ENCODE measurements at places on chromosomes 12 and 14.

DNA sequence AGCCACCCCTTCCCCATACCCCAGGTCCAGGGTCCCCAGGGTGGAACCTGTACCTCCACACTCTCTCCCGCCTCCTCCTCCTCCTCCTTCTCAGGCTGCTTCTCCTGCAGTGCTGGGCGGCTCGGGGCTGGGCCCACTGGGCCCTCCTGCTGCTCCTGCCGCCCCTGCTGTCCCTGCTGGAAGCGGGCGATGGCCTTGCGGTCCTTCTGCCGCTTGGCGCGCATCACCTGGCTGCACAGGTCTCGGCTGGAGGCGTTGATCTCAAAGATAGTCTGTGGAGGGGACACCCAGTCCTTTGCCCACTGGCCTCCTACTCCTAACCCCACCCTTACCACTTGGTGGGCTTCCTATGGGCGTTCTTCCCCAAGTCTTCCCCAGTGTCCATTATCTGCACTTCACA is 14.5 kb downstream of the CFAP73 start:
- DNase-seq = no peak

DNA sequence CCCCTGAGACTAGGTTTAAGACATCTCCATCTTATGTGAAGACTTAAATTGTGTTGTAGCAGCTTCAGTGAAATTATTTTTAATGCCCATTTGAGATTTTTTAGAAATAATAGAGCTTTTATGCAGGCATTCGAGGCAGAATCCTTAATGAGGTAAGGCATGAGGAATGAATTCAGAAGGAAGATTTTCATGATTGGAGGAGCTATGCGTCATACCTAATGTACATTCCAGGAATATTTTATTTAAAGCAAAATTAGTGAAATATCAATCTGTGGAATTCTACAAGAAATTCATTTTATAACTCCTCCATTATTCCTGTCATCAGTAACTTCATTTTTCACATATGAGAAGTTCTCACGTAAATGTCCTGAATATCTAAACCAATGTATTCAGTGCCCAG is 36.0 kb upstream of the GARIN6 start:
- no peak for DNase-seq

DNA sequence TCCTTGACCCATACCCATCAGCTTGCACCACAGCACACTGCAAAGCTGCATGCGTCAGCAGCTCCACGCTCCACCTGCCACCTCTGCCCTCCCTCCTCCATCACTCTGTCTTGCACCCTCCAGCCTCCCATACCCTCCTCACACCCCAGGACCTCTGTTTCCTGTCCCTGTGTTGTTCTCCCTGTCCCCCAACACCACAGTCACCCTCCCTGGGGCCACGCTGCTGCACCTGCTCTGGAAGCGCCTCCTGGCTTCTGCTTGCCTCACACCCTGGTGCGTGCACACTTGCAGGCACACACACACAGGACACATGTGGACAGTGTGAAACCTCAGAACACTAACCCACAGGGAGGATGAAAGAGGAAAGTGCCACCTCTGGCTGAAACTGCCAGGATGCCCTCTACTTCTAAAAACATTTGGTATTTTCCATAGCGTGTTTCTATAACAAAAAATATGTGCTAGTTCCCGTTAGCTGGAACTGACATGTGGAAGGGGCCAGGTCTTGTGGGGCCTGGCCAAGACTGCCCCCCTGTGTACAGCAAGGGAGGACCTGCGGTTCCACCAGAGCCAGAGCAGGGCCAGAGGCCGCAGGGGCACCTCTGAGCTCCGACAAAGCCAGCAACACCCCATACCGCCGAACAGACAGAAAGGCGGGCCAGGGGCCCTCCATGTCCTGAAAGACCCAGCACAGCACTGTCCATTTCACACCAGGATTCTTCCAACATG is 10.0 kb downstream of the BRF1 start:
- no peak for DNase-seq

DNA sequence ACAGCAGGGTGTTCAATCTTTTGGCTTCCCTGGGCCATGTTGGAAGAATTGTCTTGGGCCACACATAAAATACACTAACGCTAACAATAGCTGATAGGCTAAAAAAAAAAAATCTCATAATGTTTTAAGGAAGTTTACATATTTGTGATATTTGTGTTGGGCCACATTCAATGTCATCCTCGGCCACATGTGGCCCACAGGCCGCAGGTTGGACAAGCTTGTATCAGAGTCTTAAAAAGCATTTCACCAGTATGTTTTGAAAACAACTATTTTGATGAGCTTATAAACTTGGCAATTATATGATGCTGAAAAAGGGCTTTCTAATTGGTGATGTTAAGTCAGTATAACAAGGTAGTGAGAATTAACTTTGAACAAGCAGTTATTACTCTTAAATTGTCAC is 78.9 kb downstream of the PIK3C2G start:
- no peak for DNase-seq

- no peak for DNase-seq
These were observed 409.6 kb downstream of the APAF1 start for GRCh38 chr12:99054601-99055128.

- no peak for DNase-seq
These were observed 753 bp downstream of the ACRBP start for GRCh38 chr12:6646276-6647082.

DNA sequence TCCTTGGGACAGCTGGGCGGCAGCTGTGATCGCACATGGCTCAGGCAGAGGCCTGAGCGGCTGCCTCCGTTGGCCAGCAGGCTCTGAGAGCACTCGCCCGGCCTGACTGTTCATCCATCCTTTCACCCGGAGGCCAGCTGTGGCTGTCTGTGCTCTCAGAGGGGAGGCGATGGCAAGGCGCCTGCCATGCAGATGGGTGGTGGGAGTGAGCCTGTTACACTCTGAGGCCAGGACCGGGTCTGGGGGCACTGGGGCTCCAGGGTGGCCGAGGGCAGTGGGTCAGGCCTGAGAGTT is 292.3 kb downstream of the TMEM121 start:
- no peak for DNase-seq

DNA sequence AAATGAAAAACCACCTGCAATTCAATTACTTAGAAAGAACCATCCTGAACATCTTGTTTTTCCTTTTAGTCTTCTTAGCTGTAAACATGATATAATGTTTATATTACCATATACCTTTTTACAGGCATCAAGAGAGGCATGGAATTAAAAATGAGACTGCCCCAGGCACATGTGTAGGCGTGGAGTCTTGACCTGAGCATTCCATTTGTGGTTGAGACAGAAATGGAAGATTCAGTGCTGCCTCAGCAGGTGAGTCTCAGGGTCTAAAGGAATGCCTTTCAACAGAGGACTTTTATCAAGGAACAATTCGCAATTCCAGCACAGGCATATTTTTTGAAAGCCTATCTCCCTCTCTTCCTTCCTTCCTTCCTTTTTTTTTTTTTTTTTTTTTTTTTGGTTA is 8.0 kb upstream of the NANOGNB start:
- DNase-seq = no peak

- no peak for DNase-seq
These were observed 1.4 kb downstream of the ETNK1 start for GRCh38 chr12:22626406-22626805.

DNA sequence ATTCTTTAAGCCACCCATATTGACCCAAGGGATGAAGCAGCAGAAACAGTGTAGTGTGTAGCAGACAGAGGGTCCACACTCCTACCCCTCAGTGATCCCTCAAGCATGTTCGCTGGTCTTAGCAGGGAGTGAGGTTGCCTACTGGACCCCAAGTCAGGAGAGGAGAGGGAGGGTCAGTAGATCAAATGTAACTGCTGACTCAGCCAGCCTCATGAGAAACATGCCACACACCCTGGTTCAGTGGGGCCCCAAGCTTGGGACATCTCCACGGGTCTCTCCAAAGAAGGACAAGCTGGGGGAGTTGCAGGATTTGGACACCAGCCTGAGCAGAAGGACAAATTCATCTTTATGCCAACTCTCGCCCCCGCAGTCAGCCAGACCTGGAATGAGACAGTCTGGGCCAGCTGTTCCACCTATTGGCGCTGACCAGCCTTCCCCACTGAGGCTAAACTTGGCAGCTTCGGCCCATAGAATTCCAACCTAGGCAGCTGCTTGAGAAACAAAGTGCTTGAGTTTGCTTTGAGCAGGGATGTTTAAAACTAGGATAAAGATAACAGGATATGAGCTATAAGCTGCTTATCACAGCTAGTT is 66.0 kb upstream of the ACTN1 start:
- DNase-seq = no peak

DNA sequence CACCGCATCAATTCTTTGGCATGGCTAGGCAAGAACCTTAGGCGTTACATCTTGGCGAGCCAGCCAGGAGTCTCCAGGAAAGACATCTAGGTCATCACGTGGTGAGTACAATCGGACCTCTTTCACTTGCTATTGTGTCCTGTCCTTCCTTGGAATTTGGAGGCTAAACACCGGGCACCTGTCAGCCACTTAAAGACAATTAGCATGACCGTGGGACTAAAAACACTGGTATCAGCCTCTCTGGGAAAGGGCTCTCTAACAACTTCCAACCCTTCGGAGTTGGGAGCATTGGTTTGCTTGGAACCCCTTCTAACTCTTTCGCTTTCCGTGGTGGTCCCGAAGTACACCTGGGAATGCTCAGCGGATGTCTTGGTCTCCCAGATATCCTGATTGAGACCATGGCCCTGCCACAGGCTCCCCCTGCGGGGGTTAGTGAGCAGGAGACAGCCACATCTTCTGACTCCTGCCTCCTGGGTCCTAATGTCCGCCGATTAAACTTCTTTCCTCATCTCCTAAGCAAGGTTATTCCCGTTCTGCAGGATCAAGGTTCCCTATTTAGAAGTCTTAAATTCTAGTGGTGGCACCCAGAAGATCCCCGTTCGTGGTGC is 971.7 kb downstream of the FSCB start:
- no peak for DNase-seq

- no peak for DNase-seq
These were observed 35.3 kb downstream of the VWF start for GRCh38 chr12:6088921-6089747.

GRCh38 chr12:93483151-93483807 is 16.0 kb downstream of the MRPL42 start:
- DNase-seq = no peak

DNA sequence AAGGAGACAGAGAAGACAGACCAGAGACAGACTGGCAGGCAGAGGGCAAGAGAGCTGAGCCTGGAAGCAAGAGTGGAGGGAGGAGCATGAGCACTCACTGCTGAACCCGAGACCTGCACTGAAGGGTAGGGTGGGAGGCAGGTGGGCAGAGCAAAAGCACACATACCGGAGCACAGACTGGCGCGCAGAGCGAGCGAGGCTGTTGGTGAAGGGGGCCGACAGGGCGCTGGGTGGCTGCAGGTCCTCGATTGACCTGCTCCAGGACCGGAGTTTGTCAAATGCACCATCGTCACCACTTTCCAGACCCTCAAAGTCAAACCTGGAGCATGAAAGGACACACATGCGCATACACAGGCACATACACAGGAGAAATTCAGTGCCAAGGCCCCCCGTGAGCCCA is 34.9 kb downstream of the PRPF40B start:
- no peak for DNase-seq

DNA sequence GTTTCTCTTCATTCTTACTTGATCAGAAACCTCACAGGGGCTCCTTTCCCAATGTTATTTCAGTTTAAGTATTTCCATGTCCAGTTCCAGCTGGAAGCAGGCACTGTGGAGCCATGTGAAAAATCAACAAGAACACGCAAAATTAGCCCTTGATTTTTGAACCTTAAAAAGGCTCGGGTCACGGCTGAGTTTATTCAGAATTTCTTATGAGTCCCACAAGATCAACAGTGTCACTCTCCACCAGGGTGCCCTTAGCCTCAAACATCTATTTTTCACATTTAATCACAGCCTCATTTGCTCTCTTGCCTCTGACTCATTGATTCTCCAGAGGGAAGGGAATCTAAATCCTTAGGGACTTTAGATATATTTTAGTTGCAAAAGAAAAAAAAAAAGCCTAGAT is 157.7 kb upstream of the AVPR1A start:
- DNase-seq = no peak

GRCh38 chr12:77599782-77600467 is 230.8 kb upstream of the NAV3 start:
- no peak for DNase-seq

DNA sequence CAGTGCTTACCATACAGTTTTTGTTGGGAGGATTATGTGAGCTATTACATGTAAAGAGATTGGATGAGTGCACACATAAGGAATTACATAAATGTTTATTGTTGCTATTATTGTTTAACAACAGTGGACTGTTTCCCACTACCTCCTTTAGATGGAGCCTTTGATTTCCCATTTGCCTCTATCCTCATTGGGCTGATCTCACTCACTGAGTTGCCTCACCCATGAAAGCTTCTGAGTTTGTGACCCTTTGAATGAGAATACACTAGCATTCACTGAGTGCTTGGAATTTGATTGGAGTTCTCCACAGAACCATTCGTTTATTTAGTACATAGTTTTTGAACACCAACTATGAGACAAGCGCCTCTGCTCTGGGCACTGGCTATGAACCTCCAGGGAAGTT is 121.0 kb downstream of the HELB start:
- no peak for DNase-seq

GRCh38 chr14:69354383-69355153 is 43.5 kb downstream of the ERH start:
- DNase-seq = no peak

- DNase-seq = no peak
These were observed 42.1 kb upstream of the STRN3 start for GRCh38 chr14:31068235-31068634.

- DNase-seq = no peak
These were observed 35.9 kb downstream of the TESC start for GRCh38 chr12:117063162-117063911.

DNA sequence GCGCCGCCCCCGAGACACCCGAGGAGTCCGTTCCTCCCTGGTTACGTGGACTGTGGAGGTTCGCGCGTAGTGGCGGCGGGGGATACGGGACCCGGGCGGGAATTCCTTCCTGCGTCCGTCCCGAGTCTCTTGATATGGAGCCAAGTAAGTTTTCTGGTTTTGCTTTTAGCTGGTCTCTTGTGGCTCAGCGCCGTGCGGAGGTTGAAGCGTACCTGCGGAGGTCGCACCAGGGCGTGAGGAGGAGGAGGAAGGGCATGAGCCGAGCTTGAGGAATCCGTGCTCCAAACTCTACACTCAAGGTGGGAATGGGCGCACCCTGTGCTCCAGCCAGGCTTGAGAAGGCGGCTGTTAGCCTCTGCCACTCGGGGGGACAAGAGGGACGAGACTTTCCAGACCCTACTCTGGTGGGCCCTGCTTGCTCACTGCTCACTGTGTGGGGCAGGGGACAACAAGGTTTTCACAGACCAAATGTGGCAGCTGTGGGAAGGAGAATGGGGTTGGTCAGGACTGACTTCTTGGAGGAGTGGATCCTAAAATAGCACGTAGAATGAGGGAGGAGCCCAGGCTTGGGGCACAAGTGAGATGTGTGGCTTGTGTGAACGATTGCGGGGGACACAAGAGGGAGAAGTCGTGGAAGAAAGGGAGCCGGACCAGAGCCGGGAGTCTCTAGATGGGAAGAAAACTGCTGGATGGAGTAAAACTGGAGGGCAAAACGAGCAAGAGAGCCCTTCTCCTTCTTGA is 577 bp downstream of the ATG101 start:
- no peak for DNase-seq

DNA sequence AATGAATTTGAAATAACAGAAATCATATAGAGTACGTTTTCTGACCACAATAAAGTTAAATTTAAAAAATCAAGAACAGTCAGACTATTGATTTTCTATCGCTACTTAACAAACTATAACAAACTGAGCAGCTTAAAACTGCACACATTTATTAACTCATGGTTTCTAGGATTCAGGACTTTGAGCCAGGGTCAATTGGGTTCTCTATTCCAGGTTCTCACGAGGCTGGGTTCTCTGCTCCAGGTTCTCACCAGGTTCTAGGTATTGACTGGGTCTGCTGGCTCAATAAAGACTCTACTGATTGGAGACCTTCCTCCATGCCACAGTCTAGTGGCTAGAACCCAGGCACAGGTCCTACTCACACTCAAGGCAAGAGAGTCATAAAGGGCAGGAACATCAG is 22.8 kb downstream of the ABCC9 start:
- no peak for DNase-seq
